ENCODE measurements at places on chromosomes 3 and 15. TPM values are rescaled to one million over a fixed set of nuclear protein-coding genes. Genes with fewer than 3 reads are reported as not detected.
A peak's percentile ranks its signal among the peaks of the same experiment; 100 is the strongest.

DNA sequence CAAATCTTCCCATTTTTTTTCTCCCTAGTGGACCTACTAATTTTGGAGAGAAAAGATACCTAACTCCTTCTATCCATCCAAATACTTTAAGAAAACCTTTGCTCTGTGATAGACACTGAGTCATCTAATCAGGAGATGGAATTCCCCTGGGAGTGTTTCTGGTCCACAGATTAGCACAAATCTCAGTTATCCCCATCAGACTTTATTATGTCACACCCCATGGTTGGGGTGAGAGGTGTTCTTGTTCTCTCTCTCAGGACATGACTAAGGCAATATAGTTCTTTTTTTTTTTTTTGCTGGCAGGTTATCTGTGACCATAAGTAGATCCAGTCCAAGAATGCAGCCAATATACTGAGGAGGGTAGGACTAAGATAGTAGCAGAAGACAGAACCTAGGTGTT is 15.8 kb downstream of the SLC9A9 start:
- no peak for DNase-seq

DNA sequence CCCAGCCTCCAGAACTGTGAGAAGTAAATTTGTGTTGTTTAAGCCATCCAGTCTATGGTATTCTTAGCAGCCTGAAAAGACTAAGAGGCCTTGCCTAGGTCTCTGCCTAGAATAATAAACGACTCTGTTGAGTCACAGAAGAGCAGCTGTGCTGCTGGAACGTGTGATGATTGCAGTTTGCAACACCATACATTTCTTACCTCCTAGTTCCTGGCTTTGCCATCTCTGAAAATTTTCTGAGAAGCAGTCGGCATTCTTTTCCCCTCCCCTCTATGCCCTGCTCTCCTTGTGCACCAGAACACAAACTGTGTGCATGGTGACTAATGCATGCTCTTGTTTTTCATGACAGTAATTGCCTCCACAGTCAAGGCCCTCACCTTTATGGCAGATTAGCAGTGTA is 301.3 kb downstream of the IL20RB start:
- no peak for DNase-seq

DNA sequence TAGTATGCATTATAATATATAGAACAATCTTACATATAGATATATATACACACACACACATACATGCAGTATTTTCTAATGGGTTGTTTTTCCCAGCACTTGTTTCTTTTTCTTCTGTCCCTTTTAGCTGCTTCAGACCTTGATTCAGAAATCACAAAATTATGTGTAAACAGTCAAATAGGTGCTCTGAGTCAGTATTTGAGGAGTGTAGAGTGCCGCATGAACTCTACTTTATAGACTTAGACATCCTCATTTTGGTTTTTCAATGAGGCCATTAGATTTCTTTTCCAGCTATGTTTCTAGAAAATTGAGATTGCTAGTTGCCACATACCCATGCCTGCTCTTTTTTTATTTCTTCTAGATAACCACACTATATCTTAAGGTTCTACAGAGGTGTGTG is 58.2 kb downstream of the HHLA2 start:
- DNase-seq = no peak

DNA sequence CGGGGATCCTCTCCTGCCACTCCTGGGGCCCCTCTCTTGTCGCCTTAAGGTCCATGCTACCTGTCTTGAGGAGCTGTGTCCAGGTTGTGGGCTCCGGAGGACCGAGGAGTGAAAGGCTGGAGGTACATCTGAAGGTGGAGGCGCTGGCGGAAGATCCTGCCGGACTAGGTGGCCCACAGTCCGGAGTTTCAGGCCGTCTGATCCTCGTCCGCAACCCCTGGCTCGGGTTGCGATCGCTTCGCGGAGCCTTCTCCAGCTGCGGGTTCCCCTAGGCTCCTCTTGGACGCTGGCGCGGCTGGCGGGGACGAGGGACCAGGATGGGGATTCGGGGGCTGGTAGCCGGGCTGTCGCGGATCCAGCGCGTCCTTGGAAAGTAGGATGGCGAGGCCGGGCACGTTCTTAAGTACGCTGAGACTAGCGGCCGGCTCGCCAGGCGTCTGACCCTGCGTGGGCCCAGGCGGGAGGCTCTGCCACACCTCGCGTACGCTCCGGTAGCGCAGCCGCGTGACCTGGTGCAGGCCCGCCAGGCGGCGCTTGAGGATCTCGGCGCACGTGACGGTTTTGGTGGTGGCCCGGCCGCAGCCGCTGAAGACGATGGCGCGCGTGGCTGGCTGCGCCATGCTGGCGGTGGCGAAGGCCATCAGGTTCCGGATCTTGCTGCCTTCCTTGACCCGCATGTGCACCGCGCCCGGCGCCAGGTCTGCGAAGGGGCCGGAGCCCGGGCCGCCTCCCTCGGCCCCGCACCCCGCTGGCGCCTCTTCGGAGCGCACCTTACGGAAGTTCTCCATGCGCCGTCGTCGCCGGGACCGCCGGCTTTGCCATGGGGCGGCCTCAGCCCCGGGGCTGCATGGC is 550 bp downstream of the RPP25 start:
- DNase-seq = peak; percentile 65

- DNase-seq = no peak
Measured at GRCh38 chr15:41648770-41649169, 11.4 kb upstream of the MGA start.

DNA sequence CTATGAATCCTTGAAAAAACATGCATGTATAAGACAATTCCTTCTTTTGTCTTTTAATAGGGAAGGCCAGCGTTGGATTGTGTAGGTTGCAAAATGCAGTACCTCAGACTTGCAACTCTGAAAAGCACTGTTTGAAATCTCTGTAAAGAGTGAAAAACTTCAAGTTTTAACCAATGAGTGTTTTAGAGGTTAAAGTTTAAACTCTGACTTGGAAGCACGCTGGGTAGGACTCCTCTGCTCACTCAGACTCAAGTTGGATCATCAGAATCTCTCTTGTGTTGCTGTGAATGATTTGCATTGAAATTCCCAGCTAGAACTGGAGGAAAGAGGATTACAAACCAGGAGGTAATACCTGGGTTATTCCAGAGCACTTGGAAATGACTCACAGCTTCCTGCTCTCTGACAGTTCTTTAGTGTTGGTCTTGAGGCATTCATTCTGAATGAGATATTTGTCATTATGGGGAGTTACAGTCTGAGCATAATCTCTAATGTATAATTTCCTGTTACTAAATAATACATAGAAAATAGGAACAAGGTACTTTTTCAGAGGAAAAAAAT is 49.1 kb downstream of the PLS1 start:
- no peak for DNase-seq

DNA sequence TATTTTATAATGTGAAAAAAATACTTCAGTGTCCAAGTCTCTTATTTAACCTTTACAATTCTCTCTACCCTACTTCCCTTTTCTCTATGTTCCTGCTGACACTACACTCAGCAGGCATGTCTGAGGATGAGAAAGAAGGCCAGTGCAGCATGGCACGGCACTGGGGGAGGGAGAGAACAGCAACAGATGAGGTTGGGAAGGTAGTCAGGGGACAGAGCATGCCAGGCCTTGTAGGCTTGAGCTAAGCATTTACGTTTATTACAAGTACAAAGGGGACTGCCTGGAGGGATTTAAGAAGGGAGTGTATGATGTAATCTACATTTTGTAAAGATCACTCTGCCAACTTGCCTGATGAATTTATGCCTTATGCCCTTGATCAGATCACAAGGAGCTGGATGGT is 117.3 kb upstream of the WNT5A start:
- no peak for DNase-seq

- no peak for DNase-seq
Measured at GRCh38 chr15:88932875-88933330, 19.7 kb upstream of the MFGE8 start.

- no peak for DNase-seq
Measured at GRCh38 chr3:126258670-126259069, 78.3 kb upstream of the ALDH1L1 start.

MED12L gene
- 0.38 TPM for total RNA-seq

LMLN gene
- total RNA-seq = 11.9 TPM

COLQ gene
- total RNA-seq = 0.85 TPM

SPTSSB gene
- total RNA-seq = not detected

SLC22A13 gene
- 0.38 TPM for total RNA-seq

CFAP100 gene
- not detected for total RNA-seq

Measured in heart right ventricle (tissue), 16 donors.